ENCODE measurements at places on chromosomes 3 and 15.

- no peak for DNase-seq
Measured at GRCh38 chr3:66655044-66655443, 154.2 kb upstream of the LRIG1 start.

- no peak for DNase-seq
Measured at GRCh38 chr3:181497358-181497757, 214.4 kb upstream of the SOX2 start.

DNA sequence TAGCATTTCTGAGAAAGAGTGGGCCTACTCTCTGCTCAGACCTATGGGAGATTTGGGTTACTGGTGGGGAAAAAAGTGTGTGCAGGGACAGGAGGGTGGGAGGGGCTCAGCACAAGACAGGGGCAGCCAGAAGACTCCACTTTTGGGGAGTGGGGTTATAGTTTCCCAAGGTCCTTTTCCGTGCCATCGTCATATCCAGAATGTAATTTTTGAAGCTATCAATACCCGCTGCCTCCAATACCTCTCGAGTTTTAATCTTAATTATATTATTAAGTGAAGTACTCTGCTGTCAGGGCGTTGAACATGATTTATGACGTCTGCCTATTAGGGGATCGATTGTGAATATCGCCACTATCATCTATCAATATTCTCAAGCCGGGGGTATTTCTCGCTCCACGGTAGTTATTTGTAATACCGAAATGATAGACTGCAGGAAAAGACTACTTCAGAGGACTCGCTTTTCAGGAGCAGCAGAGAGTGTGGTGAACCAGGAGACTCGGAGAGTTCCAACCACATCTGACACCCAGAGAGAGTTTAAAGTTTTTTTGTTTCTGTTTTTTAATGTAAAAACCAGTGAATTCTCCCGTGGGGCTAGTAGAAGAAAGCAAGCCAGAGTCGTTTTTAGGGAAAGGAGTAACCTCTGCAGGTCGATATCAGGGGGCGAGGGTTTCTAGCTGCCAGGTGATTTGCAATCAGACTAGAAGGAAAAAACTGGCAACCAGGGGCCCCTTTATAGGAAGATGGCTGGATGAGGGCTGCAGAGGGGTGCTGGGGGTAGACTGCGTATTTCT, 20.6 kb downstream of the NR2F2 start:
- DNase-seq: no peak

- no peak for DNase-seq
Measured at GRCh38 chr3:325495-325894, 128.9 kb downstream of the CHL1 start.

- DNase-seq: no peak
Measured at GRCh38 chr15:98799461-98800390, 151.4 kb downstream of the IGF1R start.

- no peak for DNase-seq
Measured at GRCh38 chr3:58394339-58394738, 39.3 kb downstream of the PDHB start.

- no peak for DNase-seq
Measured at GRCh38 chr3:114622001-114622400, 328.2 kb downstream of the TIGIT start.

DNA sequence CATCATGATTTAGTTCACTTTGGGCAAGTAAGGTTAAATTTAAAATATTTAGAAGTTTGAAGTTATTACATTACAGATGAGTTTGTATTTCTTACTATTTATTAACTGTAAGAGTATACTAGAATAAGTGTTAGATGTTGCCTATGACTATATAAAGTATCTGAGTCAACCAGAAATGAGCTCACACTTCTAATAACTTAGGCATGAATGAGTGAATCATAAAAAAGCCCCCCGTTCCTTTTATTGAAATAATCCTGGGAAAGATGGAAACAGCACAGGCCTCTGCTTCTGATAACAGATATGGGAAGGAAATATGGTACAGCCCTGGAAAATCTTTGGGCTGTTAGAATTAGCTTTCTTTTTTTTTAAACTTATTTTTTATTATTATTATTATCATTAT, 66.6 kb upstream of the TGFBR2 start:
- no peak for DNase-seq

GRCh38 chr15:67189326-67190051, 65.0 kb downstream of the AAGAB start:
- DNase-seq: no peak

DNA sequence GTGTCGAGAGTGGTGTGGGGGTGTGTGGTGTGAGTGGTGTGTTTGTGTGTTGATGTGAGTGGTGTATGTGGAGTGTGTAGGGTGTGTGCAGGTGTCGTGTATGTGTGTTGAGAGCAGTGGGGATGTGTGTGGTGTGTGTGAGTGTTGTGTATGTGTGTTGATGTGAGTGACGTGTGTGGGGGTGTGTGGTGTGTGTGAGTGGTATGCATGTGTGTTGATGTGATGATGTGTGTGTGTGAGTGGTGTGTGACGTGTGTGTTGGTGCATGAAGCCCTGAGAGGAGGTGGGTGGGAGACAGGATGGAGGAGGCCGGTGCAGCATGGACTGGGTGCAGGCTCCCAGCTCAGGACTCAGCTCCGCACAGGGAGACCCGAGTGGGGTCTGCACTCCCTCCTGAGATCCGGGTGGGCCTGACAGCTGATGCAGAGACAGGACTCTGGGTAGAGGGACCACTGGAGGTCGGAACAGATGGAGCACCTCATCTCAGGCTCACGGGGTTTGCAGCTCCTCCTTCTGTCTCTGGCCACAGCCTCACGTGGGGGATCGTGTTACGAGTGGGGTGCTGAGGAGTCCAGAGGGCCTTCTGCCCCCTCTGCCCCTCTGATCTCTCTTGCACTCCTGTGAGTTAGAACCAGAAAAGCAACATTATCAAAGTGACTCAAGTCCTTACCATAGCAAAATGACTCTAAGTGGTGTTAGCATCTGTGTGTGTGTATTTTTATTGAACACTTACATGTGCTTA, 41.3 kb downstream of the ARNT2 start:
- no peak for DNase-seq

Measured in cerebellar cortex (tissue), 1 donor.